Activated T-cell treated with anti-CD3 and anti-CD28 coated beads, Interleukin-2, amount 50 U/mL, for 72 hours (primary cell): ENCODE measurements at places on chromosomes 4 and X.

- DNase-seq, result peak; percentile 5
Measured at GRCh38 chr4:47315346-47315745, 148.2 kb downstream of the COMMD8 start.

DNA sequence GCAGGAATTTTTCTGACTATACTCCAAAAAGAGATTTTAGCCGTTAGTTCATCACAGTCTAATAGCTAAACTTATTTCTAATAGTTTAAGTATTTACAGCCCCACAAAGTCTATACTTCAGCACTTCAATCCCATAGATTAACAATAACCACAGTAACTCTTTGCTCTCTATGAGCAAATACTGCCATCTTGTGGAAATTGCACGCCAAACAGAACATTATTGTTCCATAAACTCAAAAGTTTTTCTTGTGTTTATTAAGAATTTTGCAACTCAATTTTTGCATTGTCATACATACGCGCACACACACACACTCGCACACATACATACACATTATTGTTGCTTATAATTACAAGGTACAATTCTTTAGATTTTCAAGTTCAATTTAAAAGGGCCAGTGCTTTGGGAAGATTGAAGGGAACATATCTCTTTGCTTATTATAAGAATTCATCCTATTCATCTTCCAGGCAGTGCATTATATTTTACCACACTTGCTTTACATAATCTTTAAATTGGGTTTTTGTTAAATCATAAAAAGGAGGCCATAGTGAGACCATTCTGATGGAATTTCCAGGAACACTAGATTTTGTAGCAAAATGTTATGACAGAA, 63.8 kb upstream of the ATOH1 start:
- DNase-seq, result peak; percentile 3

DNA sequence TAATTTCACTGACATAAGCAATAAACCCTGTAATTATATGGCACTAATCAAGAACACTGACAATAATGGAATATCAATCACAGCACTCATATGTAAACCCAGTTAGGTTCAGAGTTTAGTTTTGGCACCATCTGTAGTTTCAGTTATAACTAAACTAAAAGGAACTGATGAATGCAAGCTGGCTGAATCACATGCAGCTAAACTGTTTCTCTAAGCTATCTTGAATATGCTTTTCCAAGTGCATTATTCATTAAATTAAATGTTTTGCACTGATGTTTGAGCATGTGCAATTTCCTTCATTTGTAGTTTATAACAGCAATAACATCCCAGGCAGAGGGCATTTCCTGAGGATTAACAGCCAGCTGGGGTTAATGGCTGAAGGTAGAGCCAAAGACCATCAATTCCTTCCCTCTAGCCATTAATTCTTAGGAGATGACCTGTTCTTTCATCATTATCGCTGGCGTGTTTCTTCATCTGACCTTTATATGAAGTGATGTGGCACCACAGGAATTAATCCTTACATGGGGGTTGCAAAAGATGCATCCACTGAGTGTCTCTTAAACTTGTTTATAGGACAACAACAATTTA, 562.8 kb upstream of the IGFBP7 start:
- no peak for DNase-seq

DNA sequence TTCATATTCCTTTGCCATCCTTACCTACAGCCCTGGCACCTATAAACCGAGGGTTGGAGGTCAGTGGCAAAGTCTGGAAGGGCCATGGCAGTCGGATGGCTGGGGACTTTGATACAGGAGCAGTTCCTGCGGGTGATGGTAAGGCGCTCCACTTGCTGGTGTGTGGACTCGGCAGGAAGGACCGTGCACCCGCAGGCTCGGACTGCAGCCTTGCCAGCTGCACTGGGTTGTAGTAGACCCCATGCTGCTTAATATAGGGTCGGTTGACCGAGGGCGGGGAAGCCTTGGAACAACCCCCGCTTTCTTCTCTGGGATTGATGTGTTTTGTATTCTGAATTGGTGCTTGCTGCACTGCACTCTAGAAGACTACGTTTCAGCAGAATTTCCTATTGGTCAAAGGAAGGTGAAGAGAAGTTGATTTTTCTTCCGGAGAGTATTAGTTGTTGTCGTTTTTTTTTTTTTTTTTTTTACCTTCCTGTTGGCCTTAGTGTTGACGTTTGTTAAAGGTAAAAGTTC, 638 bp downstream of the BLTP1 start:
- peak; percentile 40 for DNase-seq

GRCh38 chr4:183986291-183986970, 81.3 kb downstream of the STOX2 start:
- DNase-seq, result no peak

GRCh38 chrX:153883163-153883843, 2.7 kb downstream of the L1CAM start:
- DNase-seq, result no peak

DNA sequence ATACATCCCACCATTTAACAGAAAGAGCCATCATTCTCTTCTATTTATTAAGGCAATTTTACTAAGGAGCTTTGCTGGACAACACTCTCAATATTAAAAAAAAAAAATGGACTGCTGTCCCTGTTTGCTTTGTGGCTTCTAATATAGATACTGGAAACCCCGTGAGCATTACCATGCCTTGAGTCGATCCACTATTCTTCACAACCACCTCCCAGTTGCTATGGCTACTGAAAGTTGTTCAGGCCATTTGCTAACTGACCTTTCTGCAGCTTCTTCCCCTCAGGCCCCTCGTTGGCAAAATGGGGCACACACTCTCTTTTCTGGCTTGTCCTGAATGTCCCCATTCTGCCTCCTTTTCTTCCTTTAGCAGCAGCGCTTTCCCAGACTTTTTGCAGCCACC, 340.4 kb downstream of the NR3C2 start:
- DNase-seq, result no peak

GRCh38 chrX:114675365-114675764, 91.5 kb downstream of the HTR2C start:
- no peak for DNase-seq

GRCh38 chrX:129576539-129576938, 36.5 kb downstream of the OCRL start:
- no peak for DNase-seq

DNA sequence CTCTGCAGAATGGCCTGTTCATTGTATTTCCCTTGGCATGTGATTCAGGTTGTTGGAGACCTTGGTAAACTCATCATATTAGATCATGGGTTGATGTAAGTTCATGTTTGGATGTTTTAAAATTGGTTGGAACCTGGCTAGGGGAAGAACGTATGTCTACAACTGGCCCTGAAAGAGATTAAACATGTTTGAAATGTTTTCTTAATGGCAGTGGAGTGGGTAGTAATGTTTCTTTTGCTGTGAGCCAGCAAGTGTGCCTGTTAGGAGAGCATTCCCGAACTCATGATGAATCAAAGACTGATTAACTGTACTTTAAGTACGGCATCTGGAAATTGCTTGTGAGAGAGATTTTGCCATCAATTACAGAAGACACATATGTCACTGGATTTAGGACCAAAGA, 44.5 kb upstream of the SLC4A4 start:
- no peak for DNase-seq

DNA sequence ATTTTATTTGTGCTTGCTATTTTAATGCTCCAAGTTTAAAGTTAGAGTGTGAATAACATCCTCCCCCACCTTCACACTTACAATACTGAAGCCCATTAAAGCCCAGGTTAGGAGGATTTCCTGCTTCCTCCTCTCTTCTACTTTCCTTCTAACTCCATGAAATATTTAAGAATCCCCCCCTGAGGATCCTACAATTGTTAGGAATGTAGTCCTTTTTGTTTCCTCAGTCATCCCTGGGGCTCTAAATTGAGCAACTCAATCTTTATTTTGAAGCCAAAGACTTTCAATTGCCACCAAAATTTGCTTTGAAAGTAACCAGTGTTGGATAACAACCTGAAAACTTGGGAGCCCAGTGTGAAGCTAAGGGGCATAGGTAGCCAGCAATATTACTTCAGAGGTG, 276.9 kb downstream of the FAM47A start:
- DNase-seq, result no peak

DNA sequence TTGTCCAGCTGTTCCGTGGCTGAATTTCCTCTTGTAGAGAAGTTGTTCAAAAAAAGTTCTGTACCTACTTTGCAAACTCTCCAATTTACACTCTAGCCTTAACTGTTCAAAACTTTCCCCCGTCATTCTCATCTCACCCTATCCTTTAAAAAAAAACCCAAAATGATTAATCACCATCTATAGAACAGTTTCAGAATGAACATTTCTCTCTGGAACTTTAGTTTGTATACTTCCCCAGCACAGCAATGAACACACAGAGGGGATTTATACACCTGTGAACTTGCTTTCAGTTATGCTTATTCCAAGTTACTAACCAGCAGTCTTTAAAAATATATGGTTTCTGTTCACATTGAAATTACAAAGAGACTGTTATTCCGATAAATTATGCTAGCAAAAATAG, 1.2 kb downstream of the GEMIN8 start:
- DNase-seq, result no peak

DNA sequence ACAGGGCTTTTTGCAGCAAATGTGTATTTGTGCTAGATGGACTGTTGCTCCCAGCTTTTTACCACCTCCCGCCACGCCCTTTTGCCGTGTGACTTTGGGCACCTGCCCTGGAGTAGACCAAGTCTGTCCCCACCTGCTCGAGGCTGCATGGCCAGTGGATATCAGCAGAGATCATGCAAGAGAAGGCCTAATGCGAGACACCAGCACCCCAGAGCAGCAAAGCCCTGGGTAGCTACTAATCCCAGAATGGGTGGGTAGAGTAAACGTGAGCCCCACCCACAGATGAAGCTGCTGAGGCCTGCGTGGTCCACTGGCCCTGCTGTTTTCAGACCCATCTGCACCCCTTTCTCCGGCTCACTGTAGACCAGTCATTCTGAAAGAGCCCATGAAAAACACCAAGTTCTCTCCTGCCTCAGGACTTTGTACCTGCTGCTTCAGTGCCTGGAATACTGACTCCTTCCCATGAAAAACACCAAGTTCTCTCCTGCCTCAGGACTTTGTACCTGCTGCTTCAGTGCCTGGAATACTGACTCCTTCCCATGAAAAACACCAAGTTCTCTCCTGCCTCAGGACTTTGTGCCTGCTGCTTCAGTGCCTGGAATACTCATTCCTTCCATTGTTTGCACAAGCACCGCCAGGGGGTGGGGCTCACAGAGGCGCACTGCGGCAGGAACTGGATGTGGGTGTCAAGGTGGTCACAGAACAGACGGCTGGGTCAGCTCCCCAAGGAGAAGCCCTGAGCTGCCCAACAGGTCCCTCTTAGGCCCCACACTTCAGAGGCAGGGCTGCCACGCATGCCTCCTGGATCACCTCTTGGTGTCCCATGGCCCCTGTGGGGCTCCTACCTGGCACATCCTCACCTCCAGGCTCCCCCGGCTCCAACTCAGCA, 5.1 kb upstream of the TNIP2 start:
- no peak for DNase-seq

GRCh38 chrX:44795945-44796450, 47.8 kb upstream of the DUSP21 start:
- DNase-seq, result no peak

GRCh38 chr4:47442980-47443379, 20.5 kb downstream of the COMMD8 start:
- no peak for DNase-seq

DNA sequence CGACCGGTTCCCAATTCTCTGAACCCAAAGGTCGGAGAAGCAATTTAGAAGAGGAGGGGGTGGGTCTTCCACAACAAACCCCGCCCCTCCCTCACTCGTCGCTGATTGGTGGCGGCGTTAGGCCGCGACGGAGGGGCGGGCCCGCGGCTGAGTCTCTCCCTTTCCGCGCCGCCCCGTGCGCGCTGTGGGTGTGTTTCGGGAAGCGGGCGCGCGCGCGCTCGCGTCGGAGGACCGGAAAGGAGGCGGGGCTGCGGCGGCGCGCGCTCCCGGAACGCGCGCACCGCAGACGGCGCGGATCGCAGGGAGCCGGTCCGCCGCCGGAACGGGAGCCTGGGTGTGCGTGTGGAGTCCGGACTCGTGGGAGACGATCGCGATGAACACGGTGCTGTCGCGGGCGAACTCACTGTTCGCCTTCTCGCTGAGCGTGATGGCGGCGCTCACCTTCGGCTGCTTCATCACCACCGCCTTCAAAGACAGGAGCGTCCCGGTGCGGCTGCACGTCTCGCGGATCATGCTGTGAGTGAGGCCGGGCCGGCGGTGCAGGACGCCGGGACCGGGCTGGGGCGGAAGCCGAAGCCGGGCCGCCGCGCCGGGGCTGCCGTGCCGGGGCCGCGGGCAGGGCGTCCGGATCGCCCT, at the start of gene SPCS3:
SPCS3 (plus strand) TSS at position 263 of the 636 bp plus-strand sequence; CDS start at position 374, 111 bp downstream.
- peak; percentile 96 for DNase-seq

DNA sequence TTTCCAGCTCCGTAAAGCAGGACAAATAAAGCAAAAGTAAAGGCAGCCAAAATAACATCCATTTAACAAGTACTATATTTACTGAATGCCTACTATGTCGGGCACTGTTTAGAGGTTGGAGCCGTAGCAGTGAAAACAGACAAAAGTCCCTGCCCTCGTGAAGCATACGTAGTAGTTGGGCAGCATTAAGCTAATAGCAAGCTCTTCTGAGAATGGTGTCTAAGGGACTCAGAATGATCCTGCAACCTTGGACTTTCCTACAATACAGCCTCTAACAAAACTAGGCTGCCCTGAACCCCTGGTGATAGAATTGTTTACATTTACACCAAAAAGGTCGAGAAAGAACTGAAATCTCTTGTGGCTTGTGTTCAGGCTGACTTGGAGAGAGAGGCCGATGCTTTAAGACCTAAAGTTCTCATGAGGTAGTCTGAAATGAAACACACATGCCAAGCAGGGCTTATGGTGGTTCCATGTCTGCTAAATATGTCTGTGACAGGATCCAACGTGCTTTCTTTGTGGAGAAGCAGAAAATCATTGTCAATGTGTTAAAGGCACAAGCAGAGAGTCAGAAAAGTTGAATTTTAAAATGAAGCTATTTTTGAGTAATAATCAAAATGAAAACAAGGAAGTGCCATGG, 898 bp upstream of the PDGFC start:
- DNase-seq, result no peak

DNA sequence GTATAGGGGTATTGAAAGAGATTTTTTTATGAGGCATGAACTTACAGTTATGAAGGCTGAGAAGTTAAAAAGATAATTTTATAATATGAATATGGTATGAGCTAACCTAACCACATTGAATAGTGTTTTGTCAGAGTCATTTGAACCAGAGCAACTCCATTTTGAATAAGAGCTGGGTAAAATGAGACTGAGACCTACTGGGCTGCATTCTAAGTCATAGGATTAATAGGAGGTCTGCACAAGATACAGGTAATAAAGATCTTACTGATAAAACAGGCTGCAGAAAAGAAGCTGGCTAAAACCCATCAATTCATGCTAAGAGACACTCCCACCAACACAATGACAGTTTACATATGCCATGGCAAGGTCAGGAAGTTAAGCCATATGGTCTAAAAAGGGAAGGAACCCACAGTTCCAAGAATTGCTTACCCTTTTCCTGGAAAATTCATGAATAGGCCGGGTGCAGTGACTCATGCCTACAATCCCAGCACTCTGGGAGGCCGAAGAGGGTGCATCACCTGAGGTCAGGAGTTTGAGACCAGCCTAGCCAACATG, 209.2 kb downstream of the TECRL start:
- DNase-seq, result no peak

- peak; percentile 3 for DNase-seq
Measured at GRCh38 chr4:84965553-84966381, 723 bp downstream of the WDFY3 start.
